ENCODE measurements at places on chromosomes 2 and 18.

DNA sequence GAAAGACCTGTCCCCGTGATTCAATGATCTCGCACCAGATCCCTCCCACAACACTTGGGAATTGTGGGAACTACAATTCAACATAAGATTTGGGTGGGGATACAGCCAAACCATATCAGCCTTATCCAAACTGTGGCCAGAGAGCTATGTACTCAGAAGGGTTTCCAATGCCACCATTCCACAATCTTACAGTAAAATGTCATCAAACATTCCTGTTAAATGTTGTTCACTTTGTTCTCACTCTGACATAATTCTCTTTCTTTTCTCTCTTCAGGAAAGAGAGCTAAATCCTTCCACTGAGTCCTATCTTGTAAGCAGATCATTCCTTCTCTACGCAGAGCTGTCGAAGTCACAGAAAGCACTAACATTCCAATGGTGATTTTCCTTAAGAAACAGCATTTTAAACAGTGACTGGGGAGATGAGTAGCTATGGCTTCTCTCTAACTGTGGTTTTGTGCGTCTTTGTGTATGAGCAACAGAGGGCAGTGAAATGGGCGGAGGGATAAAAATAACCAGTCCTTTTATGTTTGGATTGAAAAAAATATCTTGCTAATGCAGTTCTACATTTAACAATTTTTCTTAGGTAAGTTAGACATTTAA is 684.7 kb downstream of the EPHA4 start:
- no peak for DNase-seq

DNA sequence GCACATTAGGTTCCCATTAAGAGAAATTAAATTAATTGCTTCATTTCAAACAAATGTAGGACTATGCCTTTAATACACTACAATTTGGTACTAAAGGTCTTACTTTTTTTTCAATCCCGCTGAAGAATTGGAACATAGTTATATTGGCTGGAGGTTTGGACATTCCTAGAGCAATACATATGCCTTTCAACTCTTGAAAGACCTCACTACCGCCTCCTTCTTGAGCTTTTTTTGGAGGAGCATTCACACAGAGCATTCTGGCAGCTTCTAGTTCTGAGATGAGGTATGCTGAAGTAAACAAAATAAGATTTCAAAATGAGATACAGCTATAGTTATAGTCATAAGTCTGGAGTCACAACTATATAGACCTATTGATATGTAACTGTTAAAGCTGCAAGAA is 10.9 kb downstream of the FAM98A start:
- no peak for DNase-seq

DNA sequence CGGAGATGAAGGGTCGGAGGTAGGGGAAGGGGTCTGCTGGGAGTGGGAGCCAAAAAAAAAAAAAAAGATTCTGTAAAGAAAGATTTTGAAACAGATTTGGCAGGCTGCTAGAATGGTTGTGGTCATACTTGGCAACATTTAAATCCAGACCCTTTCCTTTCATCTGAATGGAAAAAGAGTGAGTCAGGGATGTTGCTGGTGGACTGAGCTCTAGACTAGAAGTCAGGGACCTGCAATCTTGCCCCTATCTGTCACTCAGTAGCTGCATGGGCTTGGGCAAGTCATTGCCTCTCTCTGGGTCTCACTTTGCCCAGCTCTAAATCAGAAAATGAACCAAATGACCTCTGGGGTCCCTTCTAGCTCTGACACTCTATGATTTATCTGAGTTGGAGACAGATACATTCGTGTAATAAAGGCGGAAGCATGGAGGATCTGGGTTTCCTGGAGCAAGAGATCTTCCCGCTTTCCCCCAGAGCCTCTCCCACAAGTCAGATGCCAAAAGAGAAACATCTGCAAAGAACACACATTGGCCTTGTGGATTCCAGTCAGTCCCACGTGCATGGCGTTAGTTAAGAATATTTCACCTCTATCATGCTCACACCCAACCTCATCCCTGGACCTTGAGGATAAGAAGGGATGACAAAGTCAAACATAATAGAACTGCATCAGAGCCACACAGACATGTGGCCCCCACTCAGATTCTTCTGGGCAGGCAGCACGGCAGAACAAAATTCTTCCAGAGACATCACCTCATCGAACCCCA is 58.5 kb downstream of the ADD2 start:
- DNase-seq, result no peak

DNA sequence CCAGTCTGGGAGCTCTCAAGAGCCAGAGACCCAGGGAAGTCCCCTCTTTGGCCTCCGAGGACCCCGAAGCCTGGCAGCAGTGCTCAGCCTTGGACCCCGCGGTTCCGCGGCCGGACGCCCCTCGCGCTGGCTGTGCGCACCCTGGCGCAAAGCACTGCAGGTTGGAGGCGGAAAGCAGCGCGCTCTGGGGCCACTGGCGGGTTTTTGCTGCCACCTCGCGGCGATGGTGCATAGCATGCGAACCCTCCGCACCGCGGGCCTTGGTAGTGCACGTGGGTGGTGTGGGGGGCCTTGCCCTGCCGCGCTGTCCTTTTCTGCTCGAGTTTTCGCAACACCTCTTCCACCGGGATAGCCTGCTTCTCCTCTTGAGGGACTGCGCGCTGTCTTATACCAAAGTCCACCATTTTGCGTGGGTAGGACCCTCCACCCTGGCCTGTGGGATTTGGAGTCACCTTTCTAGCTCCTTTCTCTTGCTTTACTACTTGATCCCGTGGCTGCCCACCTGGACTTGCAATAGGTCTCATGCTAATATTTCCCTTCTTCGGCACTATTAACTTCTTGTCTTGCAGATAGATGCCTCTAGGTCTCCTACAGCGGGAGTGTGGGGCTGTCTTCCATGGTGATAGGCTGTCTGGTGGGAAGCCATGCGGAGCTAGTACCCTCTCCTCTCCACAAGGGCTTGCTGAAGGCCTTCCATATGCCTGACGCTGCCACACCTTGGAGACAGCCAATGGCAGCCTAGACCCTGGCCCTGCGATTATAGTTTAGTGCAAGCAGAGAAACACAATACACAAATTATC is 14.3 kb downstream of the SIX3 start:
- peak; percentile 70 for DNase-seq

GRCh38 chr2:127455566-127456493 is 37.6 kb downstream of the PROC start:
- DNase-seq, result no peak

GRCh38 chr2:104378853-104379374 is 475.0 kb upstream of the POU3F3 start:
- DNase-seq, result no peak

GRCh38 chr2:39435741-39436591 is 1.1 kb downstream of the MAP4K3 start:
- no peak for DNase-seq

- no peak for DNase-seq
Observed at GRCh38 chr2:99569386-99569785, 79.6 kb upstream of the REV1 start.

Measured in stimulated activated CD4-positive, alpha-beta T cell treated with anti-CD3 and anti-CD28 coated beads, Interleukin-1b, Interleukin-23, amount 100 ng/mL, for 1 hour (primary cell).